Glomerular endothelial cell (primary cell): ENCODE measurements at places on chromosomes 6 and 20. TPM values are rescaled to one million over a fixed set of nuclear protein-coding genes. Genes with fewer than 3 reads are reported as not detected.

The SIRPB1 gene
- 4.1 and 5.0 TPM in 2 replicates for total RNA-seq

The CST2 gene
- not detected in 2 replicates for total RNA-seq

The AKAP7 gene
- total RNA-seq: 3.3 and 4.2 TPM in 2 replicates

The CCDC170 gene
- total RNA-seq: under 0.01 and 0.10 TPM in 2 replicates

The ARFGEF3 gene
- total RNA-seq: 4.5 and 5.1 TPM in 2 replicates

The NKX2-4 gene
- not detected in 2 replicates for total RNA-seq

The DNMT3B gene
- 2.8 and 5.8 TPM in 2 replicates for total RNA-seq

The ADGRB3 gene
- under 0.01 TPM in 1 of 2 replicates, not detected in the other for total RNA-seq
